ENCODE measurements at places on chromosomes 4 and X. TPM values are rescaled to one million over a fixed set of nuclear protein-coding genes. Genes with fewer than 3 reads are reported as not detected.

GLRA3 gene
- polyA plus RNA-seq = 0.76 TPM

MAGEA11 gene
- polyA plus RNA-seq = not detected

LIMCH1 gene
- polyA plus RNA-seq = 9.1 TPM

CFP gene
- polyA plus RNA-seq = 2.7 TPM

ZNF275 gene
- 6.0 TPM for polyA plus RNA-seq

ARMCX4 gene
- 32.2 TPM for polyA plus RNA-seq

CLCN4 gene
- 21.7 TPM for polyA plus RNA-seq

TRIM61 gene
- not detected for polyA plus RNA-seq

MAGEB1 gene
- polyA plus RNA-seq = not detected

LANCL3 gene
- polyA plus RNA-seq = 0.35 TPM

TEX13C gene
- polyA plus RNA-seq = 0.22 TPM

CD40LG gene
- polyA plus RNA-seq = not detected

RAB9B gene
- 50.6 TPM for polyA plus RNA-seq

HSFX1 gene
- 0.57 TPM for polyA plus RNA-seq

TCP11X2 gene
- 0.12 TPM for polyA plus RNA-seq

CPZ gene
- polyA plus RNA-seq = not detected

TCEAL7 gene
- 193 TPM for polyA plus RNA-seq

MAGEA1 gene
- not detected for polyA plus RNA-seq

FAM114A1 gene
- 0.32 TPM for polyA plus RNA-seq

GAGE12F gene
- not detected for polyA plus RNA-seq
